ENCODE measurements at places on chromosomes 5 and 9.

GRCh38 chr9:118693645-118694044 lies 675.6 kb downstream of the BRINP1 start:
- DNase-seq = no peak

DNA sequence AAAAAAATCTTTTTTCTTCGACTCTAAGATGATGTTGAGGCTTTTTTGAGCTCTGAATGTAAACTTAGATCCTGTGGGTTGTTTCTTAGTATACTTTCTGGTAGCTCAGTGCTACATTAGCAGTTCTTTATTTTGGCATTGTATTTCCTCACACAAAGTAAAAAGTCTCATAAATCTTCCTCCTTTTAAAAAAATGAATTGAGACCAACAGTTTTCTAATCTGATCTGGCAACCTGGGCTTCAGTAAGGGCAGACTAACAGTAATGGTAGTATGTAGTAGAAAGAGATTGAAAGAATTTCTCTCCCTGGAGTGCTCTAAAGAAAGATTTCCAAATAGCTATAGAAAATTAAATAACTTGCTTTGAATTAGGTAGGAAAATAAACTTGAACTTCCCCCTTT lies 31.4 kb downstream of the ZCCHC7 start:
- DNase-seq = no peak

GRCh38 chr9:38352530-38353328 lies 39.8 kb upstream of the ALDH1B1 start:
- DNase-seq = no peak

GRCh38 chr9:113515862-113516261 lies 52.3 kb downstream of the RGS3 start:
- no peak for DNase-seq

- DNase-seq = no peak
These were observed 79.2 kb upstream of the UBTD2 start for GRCh38 chr5:172362755-172363154.

DNA sequence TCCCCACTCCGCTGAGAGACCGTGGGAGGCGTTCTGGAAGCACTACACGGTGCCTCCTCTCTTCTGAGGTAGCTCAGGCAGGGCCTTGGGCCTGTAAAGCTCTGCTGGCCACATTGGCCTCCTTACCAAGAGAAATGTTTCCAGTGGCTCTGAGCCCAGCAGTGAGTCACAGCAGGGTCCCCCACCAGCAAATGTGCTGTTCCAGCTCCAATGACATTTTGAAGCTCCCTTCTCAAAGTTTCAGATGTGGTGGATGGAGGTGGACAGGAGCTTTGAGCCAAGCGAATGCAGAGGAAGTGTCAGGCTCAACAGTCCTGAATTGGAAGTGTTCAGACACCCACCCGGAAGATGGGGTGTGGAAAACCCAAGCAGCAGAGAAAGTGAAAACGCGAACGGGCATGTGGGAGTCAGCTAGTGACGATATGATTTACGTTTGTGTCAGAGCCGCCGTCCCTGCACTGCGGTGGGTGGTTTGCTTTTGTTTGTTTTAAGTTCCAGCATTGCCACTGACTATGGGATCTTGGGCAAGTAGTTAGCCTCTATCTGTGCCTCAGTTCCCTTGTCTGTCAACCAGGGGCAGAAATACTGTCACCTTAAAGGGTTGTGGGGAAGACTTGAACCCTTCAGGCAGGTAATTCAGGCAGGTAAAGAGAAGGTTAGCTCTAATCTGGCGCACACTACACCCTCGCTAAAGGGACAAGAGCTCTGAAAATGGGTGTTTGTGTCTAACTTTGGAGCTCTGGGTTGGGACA lies 38.2 kb downstream of the C5orf15 start:
- DNase-seq = peak; percentile 52

DNA sequence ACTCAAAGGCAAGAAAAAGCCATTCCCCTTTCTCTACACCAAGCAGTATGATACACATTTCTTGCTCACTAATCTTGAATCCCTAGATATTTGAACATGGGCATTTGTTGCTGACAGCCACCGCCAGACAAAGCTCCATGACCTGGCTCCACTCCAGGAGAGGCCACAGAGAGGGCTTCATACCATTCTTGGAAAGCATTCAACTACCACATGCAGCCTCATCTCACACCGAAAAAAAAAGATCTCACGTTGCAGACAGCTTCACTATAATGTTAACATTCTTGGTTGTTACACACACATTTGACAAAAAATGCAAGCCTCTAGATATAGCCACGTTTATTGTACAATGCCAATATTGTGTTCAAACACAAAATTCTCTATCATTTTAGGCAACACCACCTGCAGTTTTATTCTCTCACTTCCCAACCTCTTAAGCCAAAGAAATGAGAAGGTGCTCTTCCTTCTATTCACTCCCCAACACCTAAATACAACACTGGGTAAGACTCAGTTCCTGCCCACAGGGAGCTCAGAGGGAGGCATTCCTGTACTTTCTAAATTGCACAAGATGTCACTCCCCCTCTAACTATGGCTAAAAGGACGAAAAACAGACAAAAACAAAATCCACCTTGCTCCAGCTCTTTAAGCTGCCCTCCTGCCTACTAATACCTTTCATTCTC lies 222.4 kb downstream of the TSSK1B start:
- no peak for DNase-seq

GRCh38 chr9:76087976-76088375 lies 197.5 kb downstream of the PCSK5 start:
- no peak for DNase-seq

DNA sequence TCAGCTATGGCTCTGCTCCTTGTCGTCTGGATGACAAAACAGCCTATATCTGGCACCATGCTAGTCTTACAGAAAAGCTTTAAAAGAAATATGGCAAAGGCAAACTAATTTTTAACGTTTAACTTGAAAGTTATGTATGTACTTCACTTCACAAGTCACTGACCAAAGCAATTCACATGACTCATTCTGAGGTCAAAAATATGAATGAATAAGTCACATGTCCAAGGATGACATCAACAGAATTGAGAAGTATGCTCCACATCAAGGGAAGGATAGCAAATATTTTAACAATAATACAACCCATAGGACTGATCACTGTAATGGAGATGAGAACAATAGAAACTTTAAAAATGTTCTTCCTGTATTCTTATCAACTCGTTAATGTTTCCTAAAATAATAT lies 1072.6 kb upstream of the NUDT12 start:
- DNase-seq = no peak

- no peak for DNase-seq
These were observed 45.9 kb upstream of the APC start for GRCh38 chr5:112691758-112692157.

GRCh38 chr9:112572416-112572815 lies 85.8 kb downstream of the KIAA1958 start:
- DNase-seq = no peak

GRCh38 chr5:56461584-56461983 lies 228.5 kb upstream of the ANKRD55 start:
- no peak for DNase-seq

- DNase-seq = no peak
These were observed 232.9 kb downstream of the ARRDC3 start for GRCh38 chr5:91150234-91150633.

DNA sequence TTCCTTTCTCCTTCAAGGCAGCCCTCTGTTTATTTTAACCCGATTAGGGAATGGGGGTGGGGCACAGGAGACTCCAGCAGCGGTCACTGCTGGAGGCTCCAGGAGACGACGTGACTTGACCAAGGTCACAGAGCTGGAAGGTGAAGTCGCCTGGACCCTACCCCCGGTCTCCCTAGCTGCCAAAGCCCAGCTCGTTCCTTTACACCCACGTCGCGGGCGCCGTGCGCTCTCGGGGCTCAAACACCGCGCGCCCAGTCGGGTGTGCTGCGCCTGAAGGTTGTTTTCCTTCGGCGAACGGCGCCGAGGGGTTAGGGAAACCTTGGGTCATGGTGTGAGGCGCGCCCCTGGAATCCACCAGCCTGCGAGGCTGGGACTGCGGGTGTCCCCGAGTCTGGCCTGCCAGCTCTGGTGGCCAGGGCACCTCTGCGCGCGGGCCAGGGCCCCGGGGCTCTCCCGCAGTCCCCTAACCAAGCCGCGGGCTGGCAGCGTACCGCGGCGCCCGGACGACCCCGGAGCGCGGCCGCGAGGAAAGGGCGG lies 747 bp upstream of the UNC5A start:
- DNase-seq = no peak

DNA sequence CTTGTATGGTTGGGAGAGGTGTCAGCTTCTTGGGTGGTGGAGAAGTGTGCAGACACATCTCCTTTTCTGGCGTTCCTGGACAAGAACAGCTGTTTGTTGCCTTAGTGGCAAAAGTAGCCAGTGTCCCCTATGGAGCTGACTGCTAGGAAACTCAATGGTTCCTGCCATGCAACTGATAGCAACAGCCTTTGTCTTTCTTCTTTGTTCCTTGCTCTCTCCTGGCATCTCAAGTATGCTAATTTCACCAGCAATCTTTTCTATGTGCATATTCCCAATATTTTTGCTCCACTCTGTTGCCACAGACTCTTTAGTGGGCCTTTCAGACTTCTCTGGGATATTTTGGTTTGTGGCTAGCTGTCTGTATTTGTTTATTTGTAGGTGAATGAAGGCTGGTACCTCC lies 36.7 kb downstream of the FBXO4 start:
- no peak for DNase-seq

DNA sequence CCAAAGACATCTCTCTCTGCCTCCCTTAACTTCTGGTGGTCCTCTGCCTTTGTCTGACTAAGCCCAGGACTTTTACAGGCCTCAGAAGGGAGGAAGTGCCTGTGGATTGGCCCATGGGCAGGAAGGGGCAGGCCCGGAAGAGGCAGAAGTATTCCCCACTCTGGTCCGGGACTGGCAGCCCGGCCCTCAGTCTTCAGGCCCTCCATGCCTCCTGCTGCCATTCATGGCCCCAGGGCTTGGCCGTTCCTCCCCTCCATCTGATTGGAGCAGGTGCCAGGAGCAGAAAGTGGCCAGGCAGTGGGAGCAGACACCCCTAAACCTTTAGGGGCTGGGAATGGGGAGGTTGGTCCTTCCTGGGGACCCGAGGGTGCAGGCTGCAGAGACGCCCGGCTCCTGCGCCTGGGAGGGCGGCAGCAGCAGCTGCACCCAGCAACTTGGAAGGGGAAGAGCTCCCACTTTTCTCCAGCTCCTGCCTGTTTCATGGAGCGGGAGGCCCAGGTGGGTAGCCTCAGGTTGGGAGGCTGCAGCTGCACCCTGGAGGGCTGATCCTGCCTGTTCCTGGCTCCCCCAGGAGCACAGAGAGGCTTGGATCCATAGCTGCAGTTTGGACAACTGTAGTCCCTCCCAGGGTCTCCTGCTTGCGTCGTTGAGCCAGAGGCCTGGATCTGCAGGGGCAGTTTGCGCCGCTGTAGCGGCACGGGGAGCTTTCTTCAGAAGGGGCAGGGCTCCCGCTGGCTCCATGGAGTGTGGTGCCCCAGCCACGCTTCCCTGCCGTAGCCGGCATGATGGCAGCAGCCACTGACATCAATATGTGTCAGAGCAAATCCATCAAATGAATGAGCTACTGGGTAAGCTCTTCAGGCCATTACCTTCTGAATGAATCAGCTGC lies 661.5 kb upstream of the NUDT12 start:
- DNase-seq = no peak

- no peak for DNase-seq
These were observed 102.3 kb upstream of the LARP1 start for GRCh38 chr5:154652746-154653417.

DNA sequence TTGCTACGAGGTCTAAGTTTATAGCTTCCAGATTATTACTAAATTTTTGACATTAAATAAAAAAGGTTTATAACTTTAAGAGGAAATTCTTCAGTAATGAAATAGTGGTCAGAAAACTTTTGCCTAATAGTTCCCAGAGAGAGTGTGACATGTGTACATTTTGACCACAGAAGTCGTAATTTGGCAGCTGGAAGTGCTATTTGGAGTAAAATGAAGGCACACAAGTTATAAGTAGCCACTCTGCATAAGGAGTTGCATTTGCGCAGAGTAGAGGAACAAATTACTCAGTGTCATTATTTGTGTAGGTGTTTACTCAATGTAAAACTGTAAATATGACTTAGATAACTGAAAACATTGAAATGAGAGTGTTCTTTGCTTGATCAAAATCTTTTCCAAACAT lies 408.4 kb downstream of the CCDC171 start:
- DNase-seq = no peak

GRCh38 chr5:143208781-143209510 lies 194.5 kb downstream of the NR3C1 start:
- DNase-seq = no peak

- DNase-seq = no peak
These were observed 674.3 kb downstream of the ACTL7B start for GRCh38 chr9:108181441-108181840.

DNA sequence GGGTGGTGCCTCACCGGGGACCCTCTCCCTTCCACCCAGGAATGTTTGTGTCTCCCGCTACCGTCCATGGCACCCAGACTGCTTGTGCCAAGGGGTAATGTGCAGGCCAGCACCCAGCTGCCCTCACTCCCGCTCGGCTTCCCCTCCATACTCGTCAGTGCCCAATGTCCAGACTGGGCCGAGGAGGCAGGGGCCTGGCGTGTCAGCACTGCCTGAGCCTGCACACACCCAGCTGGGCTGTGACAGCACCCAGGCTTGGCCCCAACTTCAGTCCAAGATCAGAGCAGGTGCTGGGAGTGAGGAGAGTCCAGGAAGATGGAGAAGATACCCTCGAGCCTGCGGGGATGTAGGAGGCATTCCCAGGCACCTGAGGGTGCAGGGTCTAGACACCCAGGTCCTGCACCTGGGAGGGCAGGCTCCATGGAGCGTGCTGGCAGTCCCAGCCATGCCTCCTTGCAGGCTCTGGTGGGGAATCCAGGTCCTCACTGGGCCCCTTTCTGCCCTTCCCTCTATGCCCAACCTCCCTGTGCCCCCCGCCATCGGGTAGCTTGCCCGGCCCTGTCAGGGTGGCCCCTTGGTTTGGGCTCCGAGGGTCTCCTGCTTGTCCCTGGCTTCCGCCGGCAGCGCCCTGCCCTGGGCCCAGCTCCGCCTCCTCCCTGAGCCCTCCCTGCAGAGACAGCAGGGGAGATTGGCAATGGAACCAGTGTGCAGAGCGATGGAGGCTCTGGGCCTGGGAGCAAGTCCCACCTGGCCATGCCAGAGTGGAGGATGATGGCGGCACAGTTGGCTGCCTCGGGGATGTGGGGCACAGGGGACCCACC lies 250.8 kb upstream of the EDIL3 start:
- DNase-seq = no peak

DNA sequence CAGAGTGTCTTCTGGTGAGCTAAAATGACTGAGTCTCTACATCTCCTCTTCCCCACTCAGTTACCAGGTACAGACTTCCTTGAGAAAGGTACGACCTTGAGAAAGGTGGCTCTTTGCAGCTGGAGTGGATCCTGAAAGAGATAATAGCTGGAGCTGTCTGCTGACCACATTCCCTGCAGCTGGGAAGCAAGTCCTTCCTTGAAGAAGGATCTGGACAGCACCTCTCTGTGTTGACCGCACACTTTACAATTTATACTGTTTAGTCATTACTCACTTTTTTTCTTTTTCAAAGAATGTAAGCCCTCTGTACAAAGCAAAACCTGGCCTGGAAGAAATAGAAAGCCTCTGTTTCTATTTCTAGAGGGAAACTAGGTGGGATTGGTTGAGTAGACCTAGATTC lies 148.8 kb downstream of the MACIR start:
- no peak for DNase-seq

- DNase-seq = no peak
These were observed 66.7 kb downstream of the SIL1 start for GRCh38 chr5:139131465-139131864.

- DNase-seq = no peak
These were observed 67.0 kb downstream of the NDFIP1 start for GRCh38 chr5:142175461-142176142.

GRCh38 chr9:137117269-137117731 lies 2.8 kb upstream of the DPP7 start:
- DNase-seq = no peak

- no peak for DNase-seq
These were observed 44.3 kb upstream of the SH3PXD2B start for GRCh38 chr5:172498431-172499129.

- no peak for DNase-seq
These were observed 5.0 kb upstream of the C9 start for GRCh38 chr5:39369123-39369815.
